ENCODE measurements at places on chromosomes 7 and 10. TPM values are rescaled to one million over a fixed set of nuclear protein-coding genes. Genes with fewer than 3 reads are reported as not detected.

ZNF138 gene
- polyA plus RNA-seq, result 2.3 TPM

AQP1 gene
- polyA plus RNA-seq, result not detected

TEX36 gene
- not detected for polyA plus RNA-seq

GFRA1 gene
- polyA plus RNA-seq, result not detected

SH2D4B gene
- not detected for polyA plus RNA-seq

CALHM1 gene
- polyA plus RNA-seq, result not detected

DLX5 gene
- polyA plus RNA-seq, result not detected

NPSR1 gene
- polyA plus RNA-seq, result not detected

FBXL13 gene
- polyA plus RNA-seq, result 0.24 TPM

MLXIPL gene
- polyA plus RNA-seq, result 66.2 TPM

RAB19 gene
- not detected for polyA plus RNA-seq

CHAT gene
- polyA plus RNA-seq, result not detected

CYTH3 gene
- polyA plus RNA-seq, result 4.6 TPM

GSTO1 gene
- 152 TPM for polyA plus RNA-seq

NME8 gene
- polyA plus RNA-seq, result not detected

SLC26A3 gene
- polyA plus RNA-seq, result 0.30 TPM

FFAR4 gene
- 0.09 TPM for polyA plus RNA-seq

Measured in HepG2 (cell line).